IMR-90 (cell line): ENCODE measurements at places on chromosomes 4 and X.

- DNase-seq: peak; percentile 38
These were observed 50.9 kb upstream of the PRDX4 start for GRCh38 chrX:23616361-23616760.

DNA sequence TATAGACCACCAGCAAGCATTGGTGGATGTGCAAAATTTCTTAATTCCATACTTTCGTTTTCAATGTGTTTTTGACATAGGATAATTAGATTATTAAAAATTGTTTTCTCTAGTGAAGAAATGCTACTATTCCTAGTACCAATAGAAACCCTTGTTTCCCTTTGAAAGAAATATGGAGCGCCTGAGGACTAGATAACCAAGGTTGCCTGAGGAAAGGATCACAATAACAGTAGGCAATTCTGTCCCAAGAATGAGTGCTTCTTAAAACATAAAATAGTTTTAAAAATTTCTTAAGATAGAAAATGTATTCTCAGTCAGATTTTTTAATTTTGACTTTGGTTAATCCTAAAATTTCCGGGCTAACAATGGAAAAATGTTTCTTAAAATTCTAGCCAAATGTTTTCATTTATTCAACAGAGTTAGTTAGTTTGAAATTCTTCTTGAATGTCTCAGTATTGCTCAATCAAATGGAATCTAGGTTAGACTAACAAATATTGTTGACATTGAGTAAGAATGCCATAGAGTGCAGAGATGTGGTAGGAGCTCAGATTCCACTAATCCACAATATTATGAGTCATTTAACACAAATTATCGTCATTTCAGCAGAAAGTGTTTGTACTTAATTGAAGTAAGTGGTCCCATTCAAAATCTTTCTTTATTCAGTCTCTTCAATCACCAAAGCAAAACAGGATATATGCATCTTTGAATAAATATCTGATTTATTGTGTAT lies 666.0 kb downstream of the GRID2 start:
- DNase-seq: peak; percentile 94

DNA sequence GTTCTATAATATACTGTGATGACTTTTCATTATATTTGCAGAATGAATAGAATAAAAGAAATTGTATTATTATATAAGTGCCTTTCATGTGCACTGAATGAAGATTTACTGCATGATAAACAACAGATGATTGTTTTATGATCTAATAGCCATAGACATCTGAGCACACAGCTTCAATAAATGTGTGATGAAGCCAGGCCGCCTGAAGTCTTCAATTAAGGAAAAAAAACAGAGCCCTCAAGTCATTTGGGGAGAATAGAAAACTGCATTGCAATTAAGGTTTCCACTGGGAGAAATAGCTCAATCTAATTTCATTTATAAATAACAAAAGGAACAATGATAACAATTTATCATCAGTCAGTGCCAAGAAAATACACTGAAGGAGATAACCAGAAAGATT lies 955.2 kb downstream of the FSTL5 start:
- DNase-seq: no peak

GRCh38 chr4:164997324-164997723 lies 19.9 kb upstream of the TRIM61 start:
- no peak for DNase-seq

- no peak for DNase-seq
These were observed 5.5 kb upstream of the ANTXR2 start for GRCh38 chr4:80078346-80079092.

DNA sequence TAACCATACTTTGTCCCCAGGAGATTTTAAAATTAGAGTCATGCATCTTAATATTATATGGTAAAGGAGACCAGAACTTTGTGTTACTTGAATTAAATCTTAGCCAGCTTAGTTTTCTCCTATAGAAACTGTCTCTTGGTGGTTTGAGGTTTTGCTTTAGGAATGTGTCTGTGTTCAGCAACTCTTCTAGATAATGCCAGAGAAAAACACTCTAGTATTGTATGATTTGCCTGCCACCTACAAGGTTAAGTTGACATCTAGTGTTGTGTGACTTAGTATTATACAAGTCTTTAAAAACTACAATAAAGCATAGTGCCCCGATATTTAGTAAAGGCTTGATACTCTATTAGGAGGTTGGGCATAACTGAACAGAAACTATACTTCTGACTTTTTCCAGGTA lies 2.1 kb downstream of the UGT8 start:
- DNase-seq: no peak

- no peak for DNase-seq
These were observed 40.2 kb upstream of the HGFAC start for GRCh38 chr4:3401436-3402171.

DNA sequence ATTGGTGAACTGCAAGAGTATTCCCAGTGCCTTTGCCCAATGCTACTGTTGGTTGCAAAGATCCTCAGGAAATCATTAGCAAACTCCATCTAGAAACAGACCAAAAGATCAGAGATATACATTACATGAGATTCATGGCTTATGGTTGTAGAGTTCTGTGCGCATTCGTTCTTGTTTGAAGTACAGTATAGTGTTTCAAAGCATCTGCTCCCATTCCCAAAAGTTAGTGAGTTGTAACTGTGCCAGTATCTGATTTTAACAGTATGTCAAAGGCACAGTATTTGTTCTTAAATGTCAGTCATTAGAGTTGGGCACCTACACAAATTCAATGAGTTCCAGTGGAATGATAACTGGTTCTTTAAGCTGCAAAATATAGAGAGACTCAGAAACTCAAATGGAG lies 314.7 kb upstream of the ATOH1 start:
- DNase-seq: no peak

DNA sequence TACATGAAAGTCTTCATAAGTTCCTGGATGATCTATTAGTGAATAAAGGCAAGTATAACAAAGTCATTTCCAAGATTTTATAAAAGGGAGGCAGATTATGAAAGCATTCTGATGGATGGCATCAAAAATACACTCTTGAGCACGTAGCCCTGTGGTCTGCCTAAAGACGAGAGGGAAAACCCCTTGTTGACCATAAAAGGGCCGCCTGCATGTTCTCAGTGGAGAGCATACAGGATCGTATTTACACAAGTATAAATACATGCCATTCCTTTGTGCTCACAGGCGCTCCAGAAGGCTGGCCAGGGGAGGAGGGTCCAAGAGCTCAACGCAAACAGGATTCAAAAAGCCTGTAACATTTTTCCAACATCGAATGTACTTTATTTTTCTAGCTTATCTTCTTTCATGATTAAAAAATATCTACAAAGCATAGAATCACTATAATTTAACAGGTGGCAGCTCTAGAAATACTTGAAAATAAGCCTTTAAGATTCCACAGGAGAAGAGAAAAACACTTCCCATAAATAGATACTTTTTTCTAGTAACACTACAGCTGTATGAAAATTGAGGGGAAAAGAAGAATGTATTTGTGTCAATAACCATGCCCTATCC lies 29.6 kb downstream of the PDGFC start:
- DNase-seq: peak; percentile 97

DNA sequence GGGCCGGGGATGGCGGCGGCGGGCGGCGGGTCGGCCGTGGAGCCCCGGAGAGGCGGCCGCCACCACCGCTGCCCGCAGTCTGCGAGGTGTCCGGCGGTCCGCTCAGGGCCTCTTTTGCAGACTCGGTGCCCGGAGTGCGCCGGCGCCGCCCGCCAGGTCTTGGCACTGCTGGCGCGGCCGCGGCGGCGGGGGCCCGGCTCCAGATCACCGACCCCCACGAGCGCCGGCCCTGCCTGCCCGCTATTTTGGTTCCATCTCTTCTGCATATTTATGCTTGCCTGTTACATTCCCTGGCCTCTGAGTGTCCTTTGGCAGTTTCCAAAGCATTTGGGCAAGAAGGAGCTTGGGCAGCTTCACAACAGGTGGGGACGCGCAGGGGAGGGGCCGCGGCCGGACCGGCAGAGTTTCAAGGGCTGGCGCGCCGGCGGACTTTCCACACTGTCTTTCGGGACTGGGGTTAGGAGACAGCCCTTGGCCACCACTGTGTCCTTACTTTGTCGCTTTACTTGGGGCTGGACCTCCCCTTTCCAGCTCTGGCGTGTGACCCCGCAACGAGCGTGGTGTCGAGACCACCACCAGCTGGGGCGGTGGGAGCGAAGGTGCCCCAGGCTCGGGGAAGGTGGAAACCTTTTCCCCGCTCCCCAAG lies 668 bp upstream of the TAPT1 start:
- DNase-seq: no peak

DNA sequence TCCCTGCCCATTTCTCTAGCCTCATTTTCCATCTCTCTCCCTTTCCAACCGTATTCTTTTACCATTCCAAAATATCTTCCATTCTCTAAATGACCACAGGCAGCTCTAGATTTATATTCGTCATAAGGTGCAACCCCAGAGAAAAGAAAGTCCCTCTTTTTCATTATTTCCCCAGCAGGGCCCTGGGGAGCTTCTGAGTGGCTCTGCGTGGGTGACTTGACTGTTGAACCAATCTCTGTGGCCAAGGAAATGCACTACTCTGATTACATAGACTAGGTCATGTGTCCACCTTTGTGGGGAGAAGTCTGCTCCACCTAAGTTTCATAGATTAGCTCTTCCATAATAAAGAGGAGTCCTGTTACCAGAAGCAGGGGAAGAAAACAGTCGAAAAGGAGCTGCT lies 51.4 kb downstream of the ATOH1 start:
- no peak for DNase-seq

- DNase-seq: no peak
These were observed 1729.3 kb downstream of the C4orf33 start for GRCh38 chr4:130825284-130825683.
